Left ventricle myocardium inferior (tissue), 1 donor: ENCODE measurements at places on chromosomes 2 and 18. TPM values are rescaled to one million over a fixed set of nuclear protein-coding genes. Genes with fewer than 3 reads are reported as not detected.

GRCh38 chr2:219176818-219177551 is at the start of gene CNPPD1:
CNPPD1 (minus strand) TSS chr2:219176925; CDS start chr2:219176828, 97 bp downstream.
- H3K4me3 ChIP-seq, result peak within 1 kb of the TSS; percentile 88
- DNase-seq, result peak; percentile 91
- H3K4me1 ChIP-seq, result peaks cover 56% of the 10 kb centered on the region
- H3K36me3 ChIP-seq, result peaks cover 59% of the 10 kb centered on the region
- peak within 1 kb of the TSS; percentile 99 for H3K27ac ChIP-seq

DNA sequence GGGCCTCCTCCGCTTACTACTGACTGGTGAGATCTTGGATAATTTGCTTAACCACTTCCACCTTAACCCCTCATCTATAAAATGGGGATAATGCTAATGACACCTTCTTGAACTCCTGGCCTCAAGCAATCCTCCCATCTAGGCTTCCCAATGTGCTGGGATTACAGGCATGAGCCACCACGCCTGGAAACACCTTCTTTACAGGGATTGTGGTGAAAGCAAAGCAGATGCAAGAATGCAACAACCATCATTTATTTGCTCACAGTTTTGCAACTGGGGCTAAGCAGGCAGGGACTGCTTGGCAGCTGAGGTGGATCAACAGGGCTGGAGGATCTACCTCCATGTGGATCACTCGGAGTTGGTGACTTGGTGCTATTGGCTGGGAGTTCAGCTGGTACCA is 76.2 kb upstream of the ZNF532 start:
- H3K36me3 ChIP-seq, result no peaks in the 10 kb centered on the region
- H3K27me3 ChIP-seq, result no peaks in the 10 kb centered on the region
- peak overlapping the region; percentile 84 for H3K27ac ChIP-seq
- H3K4me3 ChIP-seq, result no peak overlapping the region
- peaks cover 50% of the 10 kb centered on the region for H3K4me1 ChIP-seq
- DNase-seq, result no peak

- peaks cover 43% of the 10 kb centered on the region for H3K4me1 ChIP-seq
- DNase-seq, result no peak
- peak overlapping the region; percentile 29 for H3K27ac ChIP-seq
- no peaks in the 10 kb centered on the region for H3K36me3 ChIP-seq
Measured at GRCh38 chr2:42863751-42864150, 71.4 kb upstream of the HAAO start.

The PTPN4 gene
- total RNA-seq, result 45.4 TPM

DNA sequence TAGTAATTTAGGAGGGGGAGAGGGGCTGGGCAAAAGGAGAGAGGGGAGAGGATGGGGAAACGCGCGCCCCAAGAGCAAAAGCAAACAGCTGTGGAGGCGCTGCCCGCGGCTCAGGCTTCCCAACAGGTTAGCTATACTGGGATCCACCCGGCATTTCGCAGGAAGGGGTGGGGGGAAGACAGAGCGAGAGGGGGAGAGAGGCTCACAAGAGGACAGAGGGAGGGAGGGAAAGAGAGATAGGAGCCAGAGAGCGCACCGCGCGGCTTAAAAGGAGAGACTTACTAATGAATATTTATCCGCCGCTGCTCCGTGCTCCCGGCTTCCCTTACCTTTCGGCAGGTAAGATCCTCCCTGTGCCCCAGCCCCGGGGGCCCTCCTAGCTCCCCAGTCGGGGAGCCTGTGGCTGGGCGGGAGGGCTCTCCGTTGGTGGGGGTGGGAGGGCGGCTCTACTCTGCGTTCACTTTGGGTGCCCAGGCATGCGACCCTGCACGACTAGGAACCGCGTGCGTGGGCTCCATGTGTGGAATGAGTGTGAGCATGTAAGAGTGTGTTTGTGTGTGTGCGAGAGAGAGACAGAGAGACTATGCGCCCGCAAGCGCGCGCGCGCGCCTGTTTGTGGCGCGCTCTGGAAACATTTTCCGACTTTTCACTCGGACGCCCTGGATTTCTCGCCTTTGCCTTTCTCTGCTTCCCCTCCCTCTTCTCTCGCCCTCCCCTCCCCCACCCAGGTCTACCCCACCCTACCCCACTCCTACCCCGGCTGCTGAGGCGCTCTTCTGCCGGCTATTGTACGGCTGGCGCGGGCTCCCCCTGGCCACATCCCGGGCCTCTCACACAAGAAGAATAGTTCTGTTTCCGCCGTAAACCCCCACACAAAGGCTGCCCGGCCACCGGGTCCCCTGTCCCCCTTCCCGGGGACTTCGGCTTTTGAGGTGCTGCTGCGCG is 7.2 kb upstream of the SIX3 start:
- H3K4me1 ChIP-seq, result peaks cover 60% of the 10 kb centered on the region
- H3K27ac ChIP-seq, result no peak overlapping the region
- no peak for DNase-seq
- H3K4me3 ChIP-seq, result peak overlapping the region; percentile 45
- peaks cover 100% of the 10 kb centered on the region for H3K27me3 ChIP-seq
- H3K36me3 ChIP-seq, result no peaks in the 10 kb centered on the region

The REG1B gene
- not detected for total RNA-seq

DNA sequence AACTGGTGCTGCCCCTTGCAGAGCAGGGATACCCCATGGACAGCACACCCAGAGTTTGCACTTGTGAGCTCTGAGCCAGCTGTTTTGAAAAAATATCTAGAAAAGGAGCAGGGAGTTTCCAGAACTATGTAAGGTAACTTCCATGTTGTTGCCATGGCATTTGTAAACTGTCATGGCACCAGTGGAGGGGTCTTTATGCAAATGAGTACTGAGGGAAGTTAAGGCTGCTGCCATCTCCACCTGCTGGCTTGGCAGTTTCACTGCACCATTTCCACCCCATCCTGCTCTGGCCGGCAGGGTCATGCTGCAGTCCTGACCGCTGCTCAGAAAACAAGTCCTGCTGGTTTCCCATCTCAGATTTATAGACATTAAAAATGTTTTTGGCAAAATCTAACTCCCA is 52.3 kb upstream of the SNTG2 start:
- no peak overlapping the region for H3K4me3 ChIP-seq
- H3K27me3 ChIP-seq, result peaks cover 20% of the 10 kb centered on the region
- no peaks in the 10 kb centered on the region for H3K36me3 ChIP-seq
- H3K4me1 ChIP-seq, result no peaks in the 10 kb centered on the region
- no peak overlapping the region for H3K27ac ChIP-seq

The DCDC2C gene
- total RNA-seq, result not detected
